Activated T-helper 1 cell treated with anti-CD3 and anti-CD28 coated beads, Interleukin-12 subunit alpha, Interleukin-12 subunit beta, Interleukin-2, Interleukin-4 antibody, amounts not matched to agents 30 ng/mL and 10 ng/mL and 1 ng/mL, durations not matched to agents 14 hours and 24 hours and 36 hours (primary cell): ENCODE measurements at places on chromosomes 16 and 17.

DNA sequence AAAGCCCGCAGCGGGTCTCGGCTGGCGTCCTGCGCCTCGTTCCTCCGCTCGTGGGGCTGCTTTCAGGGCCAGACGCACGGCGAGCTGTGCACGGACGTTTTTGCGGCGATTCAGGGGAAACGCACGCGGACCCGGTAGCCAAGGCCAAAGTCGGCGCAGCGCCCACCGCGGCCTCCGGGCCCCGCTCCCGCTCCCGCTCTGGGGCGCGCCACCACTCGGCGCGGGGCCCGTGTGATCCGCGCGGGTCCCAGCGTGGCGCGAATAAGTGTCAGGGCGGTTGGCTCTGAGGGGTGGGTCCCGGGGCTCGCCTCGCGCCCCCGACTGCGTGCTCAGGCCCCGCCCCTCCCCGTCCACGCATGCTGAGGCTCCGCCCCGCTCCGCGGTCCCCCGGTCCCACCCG, 694 bp upstream of the TBCD start:
- DNase-seq = no peak

GRCh38 chr16:60295451-60295850, 1561.3 kb upstream of the GOT2 start:
- DNase-seq = no peak

DNA sequence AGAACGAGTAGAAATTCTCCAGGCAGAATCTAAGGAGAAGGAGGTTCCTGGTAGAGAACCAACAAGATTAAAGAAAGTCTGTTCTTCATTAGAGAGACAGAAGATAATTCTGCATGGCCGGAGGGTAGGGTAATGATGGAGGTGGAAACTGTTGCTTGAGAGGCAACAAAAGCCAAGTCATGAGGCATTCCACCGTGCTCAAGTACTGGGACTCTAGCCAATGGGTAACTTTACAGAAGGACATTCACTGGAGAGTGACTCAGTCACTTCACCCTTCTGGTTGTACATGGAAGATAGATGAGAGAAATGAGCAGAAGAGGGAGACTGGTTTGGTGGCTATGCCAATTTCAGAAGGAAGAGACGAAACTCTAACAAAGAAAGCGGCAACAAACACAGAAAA, 53.6 kb upstream of the ANKFN1 start:
- DNase-seq = no peak

- no peak for DNase-seq
Observed at GRCh38 chr16:57892447-57893096, 78.4 kb downstream of the CNGB1 start.

DNA sequence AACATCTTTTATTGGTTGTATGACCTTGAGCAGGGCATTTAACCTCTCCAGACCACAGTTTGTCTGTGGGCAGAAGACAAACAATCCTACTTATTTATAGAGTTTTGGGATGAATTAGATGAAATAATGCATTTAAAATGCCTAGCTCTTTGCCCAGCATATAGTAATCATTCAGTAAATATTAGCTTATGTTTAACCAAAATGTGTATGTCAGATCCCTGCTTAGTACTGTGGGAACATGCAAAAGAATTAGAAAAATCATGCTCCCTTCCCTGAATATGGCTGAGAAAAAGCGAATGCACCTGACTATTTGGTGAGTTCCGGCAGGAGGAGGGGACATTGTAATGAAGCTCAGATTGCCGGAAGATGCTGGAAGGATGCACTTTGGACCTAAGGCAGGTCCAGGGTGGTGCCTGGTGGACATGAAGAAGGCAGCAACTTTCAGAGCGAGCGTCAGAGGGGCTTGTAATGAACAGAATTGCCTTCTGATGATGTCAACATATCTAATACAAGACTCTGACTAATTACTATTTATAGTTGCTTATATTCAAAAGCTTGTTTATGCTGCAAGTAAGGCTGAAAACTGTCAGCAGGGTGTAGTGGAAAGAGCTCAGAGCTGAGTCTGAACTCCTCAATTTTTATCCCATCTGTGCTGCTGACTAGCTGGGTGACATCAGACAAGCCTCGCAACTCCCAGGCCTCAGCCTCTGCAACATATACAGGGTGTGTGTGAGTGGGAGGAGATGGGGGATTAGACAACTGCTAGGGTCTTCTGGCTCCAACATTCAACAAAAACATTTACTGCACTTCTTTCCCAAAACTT, 221.2 kb downstream of the PRKCA start:
- DNase-seq = no peak

GRCh38 chr17:7133424-7133823, 18.8 kb upstream of the ASGR2 start:
- DNase-seq = peak; percentile 13

DNA sequence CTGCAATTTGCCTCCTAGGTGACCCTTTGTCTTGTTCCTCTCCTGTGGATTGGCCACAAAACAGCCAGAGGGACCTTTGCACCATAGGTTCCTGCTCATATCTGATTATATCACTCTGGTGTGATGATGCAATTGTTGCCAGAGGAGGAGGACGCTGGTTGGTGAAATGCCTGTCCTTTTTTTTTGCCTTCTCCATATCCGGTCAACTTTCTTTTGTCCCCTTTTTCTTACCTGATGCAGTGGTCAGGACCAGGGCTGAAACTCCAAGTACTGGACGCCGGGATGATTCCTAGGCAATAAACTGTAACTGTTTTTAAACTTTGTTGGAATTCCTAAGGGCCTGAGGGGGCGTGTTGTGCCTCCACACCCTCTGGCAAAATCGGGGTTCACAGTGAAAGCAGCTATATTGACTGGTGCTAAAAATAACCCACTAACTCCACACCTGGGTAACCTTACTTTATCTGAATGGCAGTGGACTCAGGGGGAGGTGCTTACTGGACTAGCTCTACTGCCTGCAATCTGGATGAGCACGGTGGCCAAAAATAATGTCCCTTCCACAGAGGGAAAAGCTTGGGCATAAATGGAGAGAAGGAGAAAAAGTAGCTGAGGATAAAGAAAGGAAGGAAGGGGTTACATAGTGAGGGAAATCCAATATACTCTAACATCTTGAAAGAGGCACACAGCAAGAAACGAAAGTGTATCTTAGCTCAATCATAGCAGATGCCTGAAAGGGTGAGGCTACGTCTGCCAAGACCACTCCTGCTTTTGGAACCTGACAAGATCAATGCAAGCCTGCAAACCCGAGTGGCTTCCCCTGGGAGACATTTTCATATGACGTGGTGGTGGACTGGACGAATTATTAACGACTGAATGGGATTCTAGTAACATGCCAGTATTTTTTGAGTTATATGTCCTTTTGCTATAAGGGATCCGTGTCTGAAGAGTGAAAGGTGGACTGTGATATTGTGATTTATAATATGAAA, 28.4 kb upstream of the ZNF423 start:
- DNase-seq = no peak

GRCh38 chr16:27314161-27314723, 468 bp downstream of the IL4R start:
- DNase-seq = peak; percentile 50

- no peak for DNase-seq
Observed at GRCh38 chr17:38730526-38731379, 612 bp downstream of the CISD3 start.

DNA sequence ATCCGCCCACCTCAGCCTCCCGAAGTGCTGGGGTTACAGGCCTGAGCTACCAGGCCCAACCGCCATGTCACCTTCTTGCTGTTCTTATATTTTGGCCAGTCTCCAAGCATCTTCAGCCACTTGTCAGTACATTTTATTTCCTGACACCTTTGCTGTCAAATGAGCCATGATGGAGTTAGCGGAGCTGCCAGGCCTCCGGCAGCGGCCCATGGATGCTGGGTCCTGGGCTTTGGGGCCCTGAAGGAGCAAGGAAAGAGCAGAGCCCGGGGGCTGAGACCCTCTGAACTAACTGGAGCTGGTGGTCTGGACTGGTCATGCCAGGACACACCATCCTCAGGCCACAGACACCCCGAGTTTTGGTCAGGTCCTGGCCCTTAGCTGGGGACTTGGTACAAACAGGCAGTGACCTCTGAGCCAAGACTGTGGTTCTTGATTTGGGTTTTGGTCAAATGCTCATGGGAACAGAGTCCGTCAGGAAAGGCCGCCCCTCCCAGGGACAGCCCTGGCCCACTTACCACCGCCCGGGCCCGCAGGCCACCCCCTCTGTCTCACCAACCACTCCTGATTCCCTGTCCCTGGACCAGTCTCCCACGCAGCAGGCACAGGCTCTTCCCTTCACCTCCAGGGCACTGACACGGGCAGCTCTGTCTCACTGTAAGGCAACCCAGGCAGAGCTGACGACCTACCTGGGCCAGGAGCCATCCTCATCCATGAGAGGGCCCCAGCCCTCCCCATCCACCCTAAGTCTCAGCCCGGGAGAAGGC, 42.0 kb downstream of the TNFRSF13B start:
- DNase-seq = no peak

GRCh38 chr17:42798011-42798382, 507 bp downstream of the COA3 start:
- no peak for DNase-seq

DNA sequence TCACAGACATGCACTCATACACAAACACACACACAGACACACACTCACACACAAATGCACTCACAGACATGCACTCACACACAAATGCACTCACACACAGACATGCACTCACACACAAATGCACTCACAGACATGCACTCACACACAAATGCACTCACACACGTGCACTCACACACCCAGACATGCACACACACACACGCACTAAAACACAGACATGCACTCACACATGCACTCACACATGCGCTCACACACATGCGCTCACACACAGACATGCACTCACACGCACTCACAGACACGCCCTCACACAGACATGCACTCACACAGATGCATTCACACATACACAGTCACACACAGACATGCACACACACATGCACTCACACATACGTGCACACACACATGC, 2.7 kb upstream of the ZNF469 start:
- DNase-seq = no peak

DNA sequence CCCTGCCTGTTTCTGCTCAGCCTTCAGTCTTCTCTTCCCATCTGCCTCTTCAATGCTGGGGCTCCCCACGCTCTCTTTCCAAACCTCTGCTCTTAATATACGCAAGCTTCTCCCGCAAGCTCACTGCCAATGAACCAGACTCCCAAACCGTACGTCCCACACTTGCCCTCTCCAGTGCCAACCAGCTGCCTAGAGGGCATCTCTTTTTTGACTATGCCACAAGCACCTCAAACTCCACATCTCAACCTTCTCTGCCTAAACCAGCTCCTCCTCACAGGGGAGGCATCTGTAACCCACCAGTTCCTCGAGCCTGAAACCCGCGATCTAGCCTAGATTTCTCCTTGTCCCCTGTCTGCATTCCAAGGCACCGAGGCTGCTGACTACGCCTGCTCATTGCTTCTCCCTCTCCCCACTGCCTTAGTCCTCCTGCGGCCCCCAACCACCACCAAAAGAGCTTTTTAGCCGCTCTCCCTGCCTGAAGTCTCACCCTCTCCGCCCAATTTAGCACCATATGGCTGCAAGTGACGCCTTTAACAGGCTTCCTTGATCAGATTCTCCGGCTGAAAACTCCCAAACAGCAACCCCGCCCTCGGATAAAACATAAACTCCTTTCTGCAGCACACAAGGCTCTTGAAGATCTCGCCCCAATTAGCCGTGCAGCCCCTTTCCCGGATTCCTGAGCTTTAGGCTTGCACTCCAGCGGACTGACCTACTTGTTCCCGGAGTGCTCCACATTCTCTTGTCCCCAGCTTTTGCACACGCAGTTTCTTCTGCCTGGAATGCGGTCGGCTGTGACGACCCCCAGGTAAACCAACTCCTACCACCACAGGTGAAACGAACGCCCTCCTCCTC, 1.5 kb downstream of the GGA2 start:
- no peak for DNase-seq

DNA sequence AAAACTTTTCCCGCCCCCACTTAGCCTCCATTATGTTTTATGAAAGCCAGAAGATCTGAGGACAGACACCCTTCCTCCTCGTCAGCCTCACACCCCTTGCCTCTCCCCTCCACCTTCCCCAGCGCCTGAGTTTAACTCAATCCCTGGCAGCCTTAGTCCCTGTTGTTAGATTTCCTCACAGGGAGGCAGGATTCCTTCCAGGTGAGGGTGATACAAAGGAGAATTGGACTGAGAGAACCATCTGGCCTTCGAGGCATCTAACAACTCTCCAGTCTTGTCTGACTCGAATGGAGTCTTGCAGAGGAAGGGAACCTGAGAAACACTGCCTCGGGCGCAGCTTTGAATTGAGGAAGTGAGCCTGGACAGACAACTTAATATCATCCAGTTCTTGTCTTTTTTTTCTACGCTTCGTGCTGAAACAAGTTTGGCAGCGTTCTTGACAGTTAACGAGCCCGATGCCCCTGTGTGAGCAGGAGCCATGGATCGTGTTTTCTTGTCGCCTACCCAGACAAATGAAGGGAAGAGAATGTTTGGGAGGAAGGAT, 1.3 kb upstream of the ZNF768 start:
- DNase-seq = no peak

GRCh38 chr16:13517841-13518240, 402.1 kb upstream of the ERCC4 start:
- no peak for DNase-seq

- DNase-seq = no peak
Observed at GRCh38 chr16:17776888-17777287, 306.1 kb upstream of the XYLT1 start.

- no peak for DNase-seq
Observed at GRCh38 chr17:63419398-63419797, 26.7 kb downstream of the CYB561 start.

- DNase-seq = no peak
Observed at GRCh38 chr17:17636272-17636885, 44.9 kb upstream of the PEMT start.

GRCh38 chr16:4938683-4939030, 1.7 kb upstream of the PPL start:
- DNase-seq = no peak

DNA sequence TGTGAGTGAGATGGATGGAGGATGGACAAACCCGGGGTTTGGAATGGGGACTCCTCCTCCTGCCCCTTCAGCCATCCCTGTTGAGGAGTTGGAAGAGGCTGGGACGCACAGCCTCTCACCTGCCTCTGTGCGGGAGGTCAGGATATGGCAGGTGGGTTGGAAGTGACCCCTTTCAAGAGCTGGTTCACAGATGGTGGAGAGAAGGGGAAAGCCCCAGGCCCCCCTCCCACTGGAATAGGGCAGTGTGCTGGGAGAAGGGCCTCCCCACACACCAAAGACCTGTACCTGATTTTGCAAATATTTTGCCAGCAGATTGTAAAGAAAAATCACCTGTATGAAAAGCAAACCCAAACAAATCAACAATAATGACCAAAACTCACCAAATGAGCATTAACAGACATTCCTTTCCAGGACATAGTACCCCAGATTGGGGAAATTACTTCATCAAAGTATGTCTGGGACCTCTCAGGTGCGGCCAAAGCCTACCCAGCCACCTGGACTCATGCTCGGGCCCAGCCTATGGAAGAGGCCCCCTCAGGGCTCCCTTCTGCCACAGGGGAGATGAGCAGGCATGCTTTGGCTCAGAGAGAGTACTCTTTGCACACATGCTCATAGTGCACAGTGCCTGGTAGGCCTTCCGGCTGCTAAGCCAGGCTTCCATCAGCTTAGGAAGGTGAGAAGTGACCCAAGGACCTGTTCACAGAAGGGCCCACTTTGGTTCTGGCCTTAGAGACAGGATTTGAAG, 7.8 kb downstream of the SLC47A2 start:
- DNase-seq = no peak
